ENCODE measurements at places on chromosomes 16 and 17. TPM values are rescaled to one million over a fixed set of nuclear protein-coding genes. Genes with fewer than 3 reads are reported as not detected.

GRCh38 chr17:81961087-81961511 is at the start of gene NOTUM:
NOTUM (minus strand) TSS chr17:81961187; CDS start chr17:81960909, 278 bp downstream.
- DNase-seq = no peak

DNA sequence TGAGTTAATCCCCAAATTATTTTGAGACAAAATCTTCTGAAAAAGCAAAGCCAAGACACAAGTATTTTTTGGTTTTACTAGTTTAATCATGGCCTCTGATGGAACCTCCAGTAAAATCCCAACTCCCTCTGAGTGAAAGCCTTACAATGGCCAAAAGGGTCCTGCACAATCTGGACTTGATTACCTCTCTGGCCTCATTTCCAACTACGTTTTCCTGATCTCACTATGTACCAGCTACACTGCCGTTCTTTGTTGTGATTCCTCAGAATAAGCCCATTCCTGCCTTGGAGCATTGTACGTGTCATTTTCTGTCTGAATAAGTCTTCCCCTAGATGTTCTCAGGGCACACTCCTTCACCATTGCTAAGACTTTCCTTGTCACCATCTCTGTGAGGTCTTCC is 37.3 kb downstream of the SPOP start:
- no peak for DNase-seq

GRCh38 chr16:87860553-87861299 is 8.6 kb downstream of the SLC7A5 start:
- no peak for DNase-seq

- DNase-seq = no peak
These were observed 4.1 kb downstream of the RBFOX1 start for GRCh38 chr16:7336742-7337141.

Gene HOXB1
- not detected for total RNA-seq

- no peak for DNase-seq
These were observed 45.3 kb upstream of the MSI2 start for GRCh38 chr17:57210972-57211411.

Gene NOD2
- 10.9 TPM for total RNA-seq

DNA sequence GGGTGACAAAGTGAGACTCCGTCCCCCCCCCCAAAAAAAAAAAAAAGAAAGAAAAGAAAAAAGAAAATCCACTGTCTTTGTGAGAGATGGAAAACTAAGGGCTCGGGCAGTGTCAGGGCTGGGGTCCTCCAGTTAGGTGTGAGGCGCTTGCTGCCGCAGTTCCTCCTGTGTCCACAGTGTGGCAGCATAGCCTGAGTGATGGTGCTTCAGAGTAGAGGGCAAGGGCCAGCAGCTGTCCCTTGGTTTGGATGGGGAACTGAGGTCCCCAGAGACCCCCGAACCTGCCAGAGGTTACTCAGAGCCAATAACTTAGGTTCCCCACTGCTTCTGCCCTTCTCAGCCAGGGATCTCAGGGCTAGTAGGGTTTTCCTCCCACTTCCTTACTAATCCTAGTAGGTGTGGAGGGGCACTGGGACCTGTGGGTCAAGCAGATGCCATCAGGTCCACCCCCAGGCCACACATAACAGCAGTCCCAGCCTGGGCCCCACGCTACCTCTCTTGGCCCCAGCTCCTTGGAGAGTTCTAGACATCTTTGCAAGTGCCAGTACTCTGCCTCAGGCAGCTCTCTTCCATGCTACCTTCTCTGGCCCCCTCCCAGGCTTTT is 7.9 kb upstream of the LLGL1 start:
- peak; percentile 73 for DNase-seq

- DNase-seq = no peak
These were observed 27.2 kb downstream of the ABCC3 start for GRCh38 chr17:50661795-50662391.

Gene CA7
- not detected for total RNA-seq

DNA sequence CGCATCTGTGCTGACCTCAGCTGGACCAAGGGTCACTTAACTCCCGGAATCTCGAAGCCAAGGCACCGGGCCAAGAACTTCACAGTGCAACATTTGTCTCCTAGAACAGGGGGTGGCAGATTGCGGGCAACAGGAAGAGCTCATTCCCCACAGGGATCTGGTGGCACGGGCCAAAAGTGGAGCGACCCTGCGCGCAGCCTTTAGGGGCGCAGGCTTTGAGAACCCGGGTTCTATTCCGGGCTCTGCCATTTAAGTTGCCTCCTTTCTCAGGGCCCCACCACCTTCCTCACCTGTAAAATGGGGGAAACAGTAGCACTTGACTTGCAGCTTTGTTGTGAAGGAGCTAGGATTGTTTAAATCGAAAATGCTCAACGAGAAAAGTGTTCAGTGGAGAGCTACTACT is 651 bp downstream of the SHMT1 start:
- no peak for DNase-seq

GRCh38 chr16:88356124-88356726 is 26.5 kb upstream of the ZNF469 start:
- DNase-seq = no peak

GRCh38 chr16:86343027-86343795 is 167.1 kb upstream of the FOXF1 start:
- no peak for DNase-seq

DNA sequence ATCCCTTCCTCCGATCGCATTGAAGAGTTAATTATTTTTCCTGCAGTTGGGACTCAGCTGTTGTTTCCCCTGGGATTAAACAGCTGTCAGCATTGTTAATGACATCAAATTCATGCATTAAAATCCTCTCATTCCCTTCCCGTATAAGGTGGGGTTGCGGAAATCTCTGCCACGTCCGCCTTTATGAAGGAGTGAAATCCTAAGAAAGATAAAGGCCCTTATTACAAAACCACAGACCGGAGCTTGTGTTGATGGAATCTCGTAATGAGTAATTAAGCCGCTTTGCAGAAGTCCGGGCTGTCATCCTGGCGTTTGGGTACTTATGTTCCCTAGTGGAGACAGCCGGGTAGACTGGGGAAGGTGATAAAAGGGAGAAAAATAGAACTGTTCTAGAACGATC is 627.6 kb downstream of the MAF start:
- DNase-seq = no peak

Gene NPIPB6
- total RNA-seq = 4.5 TPM

GRCh38 chr16:13064821-13065220 is 163.4 kb downstream of the SHISA9 start:
- DNase-seq = no peak

- no peak for DNase-seq
These were observed 4.5 kb upstream of the FOXN1 start for GRCh38 chr17:28501421-28502284.

DNA sequence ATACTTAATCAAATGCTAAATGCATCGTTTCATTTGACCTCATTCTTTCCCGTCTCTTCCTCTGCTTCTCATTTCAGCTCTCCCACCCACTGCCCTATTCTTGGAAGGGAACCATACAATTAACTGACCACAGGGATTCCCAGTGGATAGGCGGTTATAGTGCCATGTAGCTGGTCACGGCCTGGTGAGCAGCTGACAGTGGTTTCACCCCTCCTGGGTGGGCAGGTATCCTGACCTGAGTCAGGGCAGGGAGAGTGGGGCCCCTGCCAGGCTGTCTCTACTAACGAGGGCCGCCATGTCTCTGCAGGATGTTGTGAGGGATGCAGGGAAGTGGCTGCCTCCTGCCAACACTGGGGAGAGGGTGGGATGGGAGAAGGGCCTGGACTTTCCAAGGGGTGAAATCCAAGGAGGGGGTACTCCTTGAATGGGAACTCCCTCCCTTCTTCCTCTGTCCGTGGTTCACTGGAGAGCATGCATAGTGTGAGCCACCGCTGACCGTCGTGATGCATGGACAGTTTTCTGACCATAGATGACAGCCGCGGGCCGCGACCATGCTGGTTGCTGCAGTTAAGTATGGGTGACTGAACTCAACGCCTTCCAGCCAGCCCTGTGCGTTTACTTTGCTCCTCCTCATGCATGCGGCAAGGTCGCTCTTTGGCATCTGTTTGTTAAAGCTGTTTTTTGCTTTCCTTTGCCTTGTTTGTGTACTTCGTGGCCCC is 95.9 kb downstream of the RPTOR start:
- no peak for DNase-seq

DNA sequence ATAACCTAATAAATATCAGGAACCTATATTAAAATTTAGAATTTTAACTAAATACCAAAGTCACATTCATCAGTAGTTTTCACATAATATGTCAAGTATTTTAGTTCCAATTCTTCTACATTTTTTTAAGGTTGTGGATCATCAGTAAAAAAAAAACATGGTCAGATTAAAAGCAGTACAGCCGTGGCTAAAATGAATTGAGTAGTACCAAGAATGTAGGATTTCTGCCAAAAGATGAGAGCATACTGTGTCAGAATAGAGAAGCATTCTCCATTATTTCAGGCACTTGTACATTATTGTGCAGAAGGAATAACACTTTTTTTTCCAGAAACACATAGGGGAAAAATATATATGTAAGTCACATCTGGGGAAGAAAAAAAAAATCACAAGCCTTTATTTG is 1176.1 kb downstream of the CDH11 start:
- DNase-seq = no peak

DNA sequence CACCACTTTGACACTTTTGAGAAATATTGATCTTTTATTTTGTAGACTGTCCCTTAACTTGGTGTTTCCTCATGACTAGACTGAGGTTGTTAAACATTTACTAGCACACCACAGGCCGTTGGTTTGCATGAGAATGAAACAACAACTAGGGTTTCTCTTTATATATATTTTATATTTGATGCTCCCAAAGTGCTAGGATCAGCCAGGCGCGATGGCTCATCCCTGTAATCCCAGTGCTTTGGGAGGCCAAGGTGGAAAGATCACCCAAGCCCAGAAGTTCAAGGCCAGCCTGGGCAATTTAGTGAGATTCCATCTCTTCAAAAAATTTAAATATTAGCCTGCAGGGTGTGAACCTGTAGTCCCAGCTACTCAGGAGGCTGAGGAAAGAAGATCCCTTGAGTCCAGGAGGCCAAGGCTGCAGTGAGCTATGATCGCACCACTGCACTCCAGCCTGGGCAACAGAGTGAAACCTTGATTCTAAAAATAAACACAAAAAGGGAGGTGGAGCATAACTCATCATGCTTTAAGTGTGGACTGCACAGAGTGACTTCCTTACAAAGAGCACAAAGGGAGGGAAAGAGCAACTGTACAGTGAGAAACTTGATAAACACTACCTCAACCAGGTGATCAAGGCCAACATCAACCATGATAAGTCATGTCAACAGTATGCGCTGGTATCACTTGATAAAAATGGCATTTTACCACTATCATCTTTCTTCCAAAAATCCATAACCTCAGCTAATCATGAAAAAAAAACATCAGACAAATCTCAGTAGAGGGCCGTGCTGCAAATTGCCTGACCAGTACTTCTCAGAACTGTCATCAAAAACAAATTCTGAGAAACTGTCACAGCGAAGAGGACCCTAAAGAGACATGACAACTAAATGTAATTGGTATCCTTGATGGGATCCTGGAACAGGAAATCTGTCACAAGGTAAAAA is 72.8 kb upstream of the ATF7IP2 start:
- no peak for DNase-seq

Gene KRT15
- not detected for total RNA-seq

- DNase-seq = no peak
These were observed 63.1 kb downstream of the SHISA9 start for GRCh38 chr16:12964461-12964860.

Gene NPIPA3
- 2.9 TPM for total RNA-seq

Gene KRT222
- total RNA-seq = not detected

Gene CHST4
- not detected for total RNA-seq

Gene KRTAP2-2
- total RNA-seq = not detected

DNA sequence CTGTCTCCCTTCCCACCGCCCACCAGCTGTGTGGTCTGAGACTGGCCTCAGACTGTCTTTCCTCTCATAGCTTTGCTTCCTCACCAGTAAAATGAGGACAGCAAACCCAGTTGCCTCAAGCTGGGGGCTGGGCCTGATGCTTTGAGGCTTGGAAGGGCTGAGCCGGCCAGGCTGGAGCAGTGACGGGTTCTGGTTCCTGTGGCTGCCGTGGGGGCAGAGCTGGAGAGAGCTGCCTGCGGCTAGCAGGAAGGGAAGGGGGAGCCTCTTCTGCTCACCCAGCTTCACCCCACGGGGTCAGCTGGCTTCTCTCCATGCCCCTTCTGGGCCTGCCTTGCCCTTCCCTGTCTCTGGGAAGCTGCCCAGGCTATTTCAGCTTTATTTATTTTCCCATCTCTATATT is 23.7 kb downstream of the LASP1 start:
- DNase-seq = peak; percentile 50

Gene FOXN1
- not detected for total RNA-seq

GRCh38 chr17:78736526-78737079 is 45.5 kb downstream of the CYTH1 start:
- DNase-seq = peak; percentile 69

DNA sequence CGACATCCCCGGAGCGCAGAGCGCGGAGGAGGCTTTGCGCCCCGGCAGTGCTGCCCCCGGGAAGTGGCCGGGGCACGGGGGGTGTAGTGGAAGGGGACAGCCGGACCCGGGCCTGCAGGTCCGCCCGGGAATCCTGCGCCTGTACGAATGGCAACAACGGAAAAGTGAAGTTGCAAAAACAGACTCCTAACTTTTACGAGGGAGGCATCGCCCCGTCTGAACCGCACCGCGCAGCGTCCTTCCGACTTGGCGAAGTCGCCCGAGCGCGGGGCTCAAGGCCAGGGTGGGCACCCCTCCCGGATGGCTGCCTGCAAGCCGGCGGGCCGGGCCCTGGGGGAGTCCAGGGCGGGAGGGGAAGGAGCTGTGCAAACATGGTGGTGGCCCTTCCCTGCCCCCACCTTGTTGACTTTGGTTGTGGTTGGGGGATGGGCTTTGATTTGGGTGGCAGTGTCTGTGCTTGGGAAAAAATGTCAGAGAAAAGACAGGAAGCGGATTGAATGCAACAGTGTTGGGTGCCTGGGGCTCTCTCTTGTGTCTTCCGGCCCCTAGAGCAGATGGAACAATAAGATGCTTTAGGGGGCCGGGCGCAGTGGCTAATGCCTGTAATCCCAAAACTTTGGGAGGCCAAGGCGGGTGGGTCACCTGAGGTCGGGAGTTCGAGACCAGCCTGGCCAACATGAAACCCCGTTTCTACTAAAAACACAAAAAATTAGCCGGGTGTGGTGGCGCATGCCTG is 675 bp downstream of the RNF213 start:
- peak; percentile 84 for DNase-seq

Gene HASPIN
- total RNA-seq = 0.41 TPM

DNA sequence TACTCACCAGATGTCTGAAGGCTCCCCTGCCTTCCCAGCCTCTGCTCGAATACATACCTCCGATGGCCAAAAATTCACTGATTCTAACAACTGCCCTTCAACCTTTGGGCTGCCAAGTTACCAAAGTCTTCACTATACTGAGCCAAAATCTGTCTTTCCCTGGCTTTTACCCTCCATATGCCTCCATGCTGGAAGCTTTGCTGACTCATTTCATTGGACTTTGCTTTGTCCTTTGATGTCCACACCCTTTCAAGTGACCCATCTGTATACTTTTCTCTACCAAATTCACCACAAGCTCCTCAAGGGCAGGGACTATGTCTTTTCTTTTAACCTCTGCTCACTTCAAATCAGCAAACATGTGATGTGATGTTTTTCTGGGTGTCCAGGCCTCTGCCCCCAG is 21.0 kb upstream of the MTMR4 start:
- DNase-seq = no peak

- DNase-seq = no peak
These were observed 89.7 kb downstream of the NPIPB11 start for GRCh38 chr16:29316761-29317183.

GRCh38 chr17:43641416-43641815 is 20.3 kb downstream of the MEOX1 start:
- DNase-seq = no peak

Gene PRSS8
- total RNA-seq = not detected

Gene SLC16A6
- total RNA-seq = 7.4 TPM

Gene ATP2A1
- total RNA-seq = 0.67 TPM

Measured in CD4-positive, alpha-beta memory T cell (primary cell).